Activated CD8-positive, alpha-beta T cell treated with anti-CD3 and anti-CD28 coated beads for 36 hours (primary cell): ENCODE measurements at places on chromosomes 6 and 20. TPM values are rescaled to one million over a fixed set of nuclear protein-coding genes. Genes with fewer than 3 reads are reported as not detected.

- H3K4me1 ChIP-seq = peaks cover 2% of the 10 kb centered on the region
- H3K27me3 ChIP-seq = no peaks in the 10 kb centered on the region
- H3K27ac ChIP-seq = no peak overlapping the region
- no peaks in the 10 kb centered on the region for H3K36me3 ChIP-seq
- DNase-seq = no peak
- no peak overlapping the region for H3K4me3 ChIP-seq
Observed at GRCh38 chr6:41596807-41597206, 41.5 kb upstream of the MDFI start.

The MEP1A gene
- total RNA-seq = not detected

DNA sequence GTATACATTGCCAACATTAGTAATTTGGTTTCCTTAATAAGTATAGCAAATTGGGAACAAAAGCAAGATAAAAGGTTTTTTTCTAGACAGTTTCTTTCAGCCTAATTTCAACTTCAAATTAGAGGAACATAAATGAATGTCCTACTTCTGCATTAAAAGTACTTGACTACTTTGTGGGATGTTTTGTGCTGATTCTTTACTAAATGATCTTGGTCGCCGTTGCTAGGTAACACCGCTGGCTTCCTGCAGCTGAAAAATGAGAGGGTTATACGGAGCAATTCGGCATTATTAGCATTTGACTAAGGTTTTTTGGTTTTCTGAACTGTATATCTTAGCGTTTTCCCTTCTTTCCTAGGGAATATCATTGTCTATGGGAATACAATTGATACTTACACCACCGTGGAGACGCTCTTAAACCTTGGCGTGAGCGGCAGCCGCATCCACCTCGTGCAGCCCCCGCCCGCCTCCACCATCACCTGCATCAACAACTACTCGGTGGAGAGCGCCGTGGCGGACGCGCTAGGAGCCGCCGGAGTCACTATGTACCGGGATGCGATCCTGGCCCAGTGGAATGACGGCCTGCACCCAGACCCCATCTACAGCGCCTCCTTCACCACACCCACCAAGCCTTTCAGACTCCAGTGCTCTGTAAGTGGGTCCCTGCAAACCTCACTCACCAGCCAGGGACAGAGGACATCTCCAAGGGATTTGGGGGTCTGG, 90.9 kb upstream of the INSM1 start:
- peaks cover 18% of the 10 kb centered on the region for H3K27me3 ChIP-seq
- no peak overlapping the region for H3K4me3 ChIP-seq
- no peaks in the 10 kb centered on the region for H3K36me3 ChIP-seq

GRCh38 chr6:36914227-36914794, 28.6 kb downstream of the C6orf89 start:
- peak overlapping the region; percentile 68 for H3K27ac ChIP-seq
- H3K27me3 ChIP-seq = no peaks in the 10 kb centered on the region
- H3K36me3 ChIP-seq = peaks cover 22% of the 10 kb centered on the region
- peaks cover 42% of the 10 kb centered on the region for H3K4me1 ChIP-seq
- DNase-seq = peak; percentile 16

DNA sequence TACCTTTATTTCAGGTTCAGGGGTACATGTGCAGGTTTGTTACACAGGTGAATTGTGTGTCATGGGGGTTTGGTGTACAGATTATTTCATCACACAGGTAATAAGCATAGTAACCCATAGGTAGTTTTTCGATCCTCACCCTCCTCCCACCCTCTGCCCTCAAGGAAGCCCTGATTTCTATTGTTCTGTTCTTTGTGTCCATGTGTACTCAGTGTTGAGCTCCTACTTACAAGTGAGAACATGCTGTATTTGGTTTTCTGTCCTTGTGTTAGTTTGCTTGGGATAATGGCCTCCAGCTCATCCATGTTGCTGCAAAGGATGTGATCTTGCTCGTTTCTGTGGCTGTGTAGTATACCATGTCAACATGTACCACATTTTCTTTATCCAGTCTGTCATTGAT, 66.0 kb downstream of the STK4 start:
- peak overlapping the region; percentile 71 for H3K27ac ChIP-seq
- no peaks in the 10 kb centered on the region for H3K27me3 ChIP-seq
- peaks cover 63% of the 10 kb centered on the region for H3K36me3 ChIP-seq
- no peak for DNase-seq
- H3K4me3 ChIP-seq = no peak overlapping the region

DNA sequence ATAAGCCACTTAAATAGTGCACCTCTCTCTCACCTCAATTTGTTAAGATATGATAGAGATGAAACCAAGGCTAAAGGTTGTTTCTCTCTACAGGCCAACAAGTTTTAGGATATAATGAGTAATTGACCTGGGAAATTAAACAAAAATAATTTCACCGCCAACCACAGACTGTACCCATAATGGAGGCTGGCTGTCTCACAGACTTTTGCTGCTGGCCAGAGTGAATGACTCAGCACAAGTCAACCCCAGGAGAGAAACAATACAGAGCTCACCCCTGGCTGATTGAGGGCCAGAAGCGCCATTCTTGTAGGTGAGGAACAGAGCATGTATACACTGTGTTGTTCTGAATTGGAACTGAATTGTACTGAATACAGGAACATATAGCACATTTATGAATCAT, 99.9 kb downstream of the CAP2 start:
- H3K36me3 ChIP-seq = no peaks in the 10 kb centered on the region
- no peaks in the 10 kb centered on the region for H3K4me1 ChIP-seq
- no peak overlapping the region for H3K27ac ChIP-seq
- peaks cover 23% of the 10 kb centered on the region for H3K27me3 ChIP-seq
- H3K4me3 ChIP-seq = no peak overlapping the region

The EYA2 gene
- not detected for total RNA-seq

DNA sequence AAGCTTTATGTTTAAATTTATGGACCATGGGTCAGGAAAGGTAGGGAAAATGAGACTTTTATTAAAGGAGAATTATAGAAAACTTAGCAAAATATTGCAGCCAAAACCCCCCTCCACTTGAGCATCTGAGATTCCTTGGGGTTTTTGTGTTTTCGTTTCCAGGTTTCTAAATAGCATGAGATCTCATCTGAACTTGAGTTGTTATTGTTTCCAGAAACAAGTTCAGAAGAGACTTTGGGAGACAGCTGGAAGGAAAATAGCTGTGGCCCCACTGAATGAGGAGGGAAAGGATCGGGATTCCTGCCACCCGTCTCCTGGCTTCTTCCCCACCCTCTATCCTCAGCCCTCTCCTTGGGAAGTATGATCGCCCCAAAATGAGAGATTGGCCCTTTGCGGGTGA, 75.5 kb downstream of the TBC1D7 start:
- no peaks in the 10 kb centered on the region for H3K27me3 ChIP-seq
- H3K36me3 ChIP-seq = no peaks in the 10 kb centered on the region
- H3K4me3 ChIP-seq = no peak overlapping the region
- no peak for DNase-seq

- H3K4me1 ChIP-seq = peaks cover 1% of the 10 kb centered on the region
- no peaks in the 10 kb centered on the region for H3K36me3 ChIP-seq
- no peak overlapping the region for H3K27ac ChIP-seq
- H3K27me3 ChIP-seq = no peaks in the 10 kb centered on the region
Observed at GRCh38 chr20:32786059-32786760, 24.0 kb downstream of the DNMT3B start.

GRCh38 chr20:19577692-19578091, 180.4 kb upstream of the RIN2 start:
- H3K4me1 ChIP-seq = no peaks in the 10 kb centered on the region
- H3K4me3 ChIP-seq = no peak overlapping the region
- no peak overlapping the region for H3K27ac ChIP-seq

- peak; percentile 62 for DNase-seq
- peaks cover 42% of the 10 kb centered on the region for H3K4me1 ChIP-seq
- H3K27me3 ChIP-seq = no peaks in the 10 kb centered on the region
- H3K36me3 ChIP-seq = peaks cover 7% of the 10 kb centered on the region
- H3K27ac ChIP-seq = peak overlapping the region; percentile 85
- H3K4me3 ChIP-seq = peak overlapping the region; percentile 91
Observed at GRCh38 chr6:157982102-157982562, 469 bp downstream of the SYNJ2 start.

GRCh38 chr20:57315976-57316480, 13.6 kb upstream of the SPO11 start:
- no peaks in the 10 kb centered on the region for H3K4me1 ChIP-seq
- DNase-seq = no peak
- H3K4me3 ChIP-seq = no peak overlapping the region
- H3K36me3 ChIP-seq = no peaks in the 10 kb centered on the region
- H3K27me3 ChIP-seq = peaks cover 11% of the 10 kb centered on the region

The SOX18 gene
- total RNA-seq = not detected

The TRERF1 gene
- 6.5 TPM for total RNA-seq

The TSHZ2 gene
- total RNA-seq = 0.38 TPM

The PHACTR3 gene
- not detected for total RNA-seq

The TUBB1 gene
- not detected for total RNA-seq

The MAPK13 gene
- total RNA-seq = 60.9 TPM

The MICB gene
- 17.0 TPM for total RNA-seq

The RALY gene
- total RNA-seq = 153 TPM
